ENCODE measurements at places on chromosomes 1 and 21.

DNA sequence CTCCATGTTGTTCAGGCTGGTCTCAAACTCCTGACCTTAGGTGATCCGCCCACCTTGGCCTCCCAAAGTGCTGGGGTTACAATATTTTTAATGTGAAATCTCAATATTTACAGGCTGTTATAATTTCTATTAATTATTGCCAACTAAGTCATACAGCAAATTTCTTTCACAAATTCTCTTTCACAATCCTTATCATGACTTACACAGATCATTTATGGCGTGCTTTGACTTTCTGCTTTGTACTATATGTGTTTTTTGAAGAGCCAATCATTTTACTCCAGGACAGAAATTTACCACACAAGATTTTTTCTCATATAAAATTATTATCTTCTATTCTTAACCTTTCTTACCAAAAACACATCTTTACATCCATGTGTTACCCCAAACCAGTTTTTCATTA lies 1729.9 kb downstream of the NCAM2 start:
- no peak for DNase-seq

GRCh38 chr1:229430761-229431283 lies 3.1 kb downstream of the ACTA1 start:
- DNase-seq = no peak

DNA sequence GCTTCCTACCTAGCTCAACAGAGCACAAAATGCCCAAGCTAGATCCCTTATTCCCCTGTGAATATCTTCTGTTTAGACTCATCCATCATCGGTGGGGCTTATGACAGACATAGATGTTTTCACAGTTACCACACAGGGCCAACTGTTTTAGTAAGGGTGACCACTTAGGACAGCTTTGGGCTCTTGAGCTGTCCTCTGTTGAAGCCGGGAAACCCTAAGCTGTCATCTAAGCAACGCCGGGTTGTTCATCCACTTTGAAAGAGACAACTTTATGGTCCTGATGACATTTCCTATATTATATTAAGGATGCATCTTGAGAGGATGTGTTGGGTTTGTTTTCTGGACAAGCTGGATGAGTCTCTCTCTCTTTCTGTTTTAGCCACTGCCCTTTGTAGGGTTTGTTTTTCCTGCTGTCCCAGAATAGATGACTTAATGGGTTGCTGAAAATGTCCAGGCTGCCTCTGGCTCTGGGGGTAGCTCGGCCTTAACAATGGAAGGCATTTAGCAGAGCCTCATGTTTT lies 110.5 kb upstream of the UBE2U start:
- no peak for DNase-seq

GRCh38 chr1:41640756-41641474 lies 156.4 kb upstream of the EDN2 start:
- no peak for DNase-seq

DNA sequence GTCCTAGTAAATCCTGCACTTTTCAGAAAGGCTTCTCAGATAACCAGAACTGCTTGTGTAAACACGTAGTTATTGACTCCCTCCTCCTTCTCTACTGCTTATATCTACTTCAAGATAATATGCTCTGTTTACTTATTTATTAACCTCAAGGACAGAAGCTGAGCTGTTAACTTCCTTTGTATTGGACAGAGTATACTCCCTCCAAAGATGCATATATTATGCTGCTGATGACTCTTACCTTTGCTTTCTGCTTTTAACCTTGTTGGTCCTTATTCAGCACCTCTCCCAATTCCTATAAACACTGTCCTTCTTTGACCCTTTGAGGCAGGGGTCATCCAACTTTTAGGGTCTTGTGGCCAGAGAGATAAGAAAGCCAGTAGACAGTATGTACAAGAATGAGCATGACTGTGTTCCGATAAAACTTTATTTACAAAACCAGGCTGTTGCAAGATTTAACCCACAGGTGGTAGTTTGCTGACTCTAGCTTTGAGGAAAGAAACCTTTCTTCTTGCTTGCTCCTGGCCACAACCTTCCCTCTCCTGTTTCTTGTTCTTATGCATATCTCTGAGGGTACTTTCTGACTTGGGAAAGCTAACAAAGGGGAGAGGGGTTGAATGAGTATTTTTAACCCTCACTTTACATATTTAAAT lies 4.9 kb downstream of the TPM3 start:
- no peak for DNase-seq

DNA sequence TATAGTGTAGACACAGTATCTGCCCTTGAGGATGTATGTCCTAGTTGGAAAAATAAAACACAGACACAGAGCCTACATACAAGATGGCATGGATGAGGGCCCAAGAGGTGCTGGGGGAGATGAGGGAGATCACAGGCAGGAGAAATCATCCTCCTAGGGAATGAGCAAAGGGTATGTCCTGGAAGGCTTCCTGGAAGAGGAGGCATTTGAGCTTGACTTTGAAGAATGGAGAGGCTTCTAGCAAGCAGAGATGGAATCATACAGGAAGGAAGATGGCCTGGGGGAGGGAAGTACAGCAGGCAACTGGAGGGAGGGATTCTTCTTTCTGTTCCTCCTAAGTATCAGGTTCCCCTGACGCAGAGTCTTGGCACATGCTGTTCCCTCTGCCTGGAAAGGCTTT lies 103.3 kb downstream of the LACTBL1 start:
- no peak for DNase-seq

GRCh38 chr1:7856345-7856744 lies 3.5 kb upstream of the UTS2 start:
- no peak for DNase-seq

All from NCI-H1105 (cell line).